ENCODE measurements at places on chromosomes 16 and 17.

DNA sequence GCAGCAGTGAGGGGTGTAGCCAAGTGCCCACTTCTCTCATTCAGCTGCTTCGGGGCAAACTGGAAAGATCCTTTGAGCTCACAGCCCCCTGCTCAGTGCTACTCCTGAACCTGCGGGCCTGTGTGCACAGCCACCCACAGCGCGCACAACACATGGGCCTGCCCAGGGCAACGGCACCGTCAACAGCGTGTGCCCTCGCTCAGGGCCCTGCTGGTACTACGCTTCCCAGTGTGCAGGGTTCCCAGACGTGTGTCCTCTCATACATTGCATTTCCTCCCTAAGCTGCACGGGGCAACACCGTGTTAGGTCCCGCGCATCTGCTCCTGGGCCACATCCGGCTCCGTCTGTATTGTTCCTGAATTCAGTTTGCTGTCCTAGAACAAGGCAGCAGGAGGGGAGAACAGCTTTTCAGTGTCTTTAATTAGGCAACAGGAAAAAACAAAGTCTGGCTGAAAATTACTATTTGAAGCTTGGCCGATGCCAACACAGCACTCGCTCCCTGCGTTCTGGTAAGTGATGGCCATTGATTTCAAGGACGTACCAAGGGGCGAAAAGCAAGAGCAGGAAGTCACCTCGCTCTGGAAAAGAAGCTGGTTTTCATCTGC lies 15.2 kb downstream of the MRM3 start:
- DNase-seq: no peak

- DNase-seq: no peak
These were observed 16.1 kb upstream of the HOXB9 start for GRCh38 chr17:48642059-48642842.

DNA sequence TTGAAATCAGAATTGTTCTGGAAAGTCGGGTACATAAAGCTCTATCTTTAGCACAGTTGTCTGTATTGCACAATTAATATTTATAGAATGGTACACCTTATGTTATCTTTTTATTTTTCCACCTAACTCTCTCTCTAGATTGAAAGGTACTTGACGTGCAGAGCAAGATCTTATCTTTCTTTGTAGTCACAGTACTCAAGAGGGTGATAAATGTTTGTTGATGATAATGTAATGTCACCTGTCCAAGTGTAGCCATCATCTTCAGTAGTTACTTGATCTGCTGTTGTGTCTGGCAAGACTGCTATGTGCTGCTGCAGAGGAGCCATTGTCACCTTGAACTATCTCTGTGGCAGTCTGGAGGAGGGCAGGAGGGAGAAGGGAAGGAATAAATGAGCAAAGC lies 5.3 kb downstream of the HMOX2 start:
- no peak for DNase-seq

- no peak for DNase-seq
These were observed 6.8 kb upstream of the NOTUM start for GRCh38 chr17:81967533-81968395.

DNA sequence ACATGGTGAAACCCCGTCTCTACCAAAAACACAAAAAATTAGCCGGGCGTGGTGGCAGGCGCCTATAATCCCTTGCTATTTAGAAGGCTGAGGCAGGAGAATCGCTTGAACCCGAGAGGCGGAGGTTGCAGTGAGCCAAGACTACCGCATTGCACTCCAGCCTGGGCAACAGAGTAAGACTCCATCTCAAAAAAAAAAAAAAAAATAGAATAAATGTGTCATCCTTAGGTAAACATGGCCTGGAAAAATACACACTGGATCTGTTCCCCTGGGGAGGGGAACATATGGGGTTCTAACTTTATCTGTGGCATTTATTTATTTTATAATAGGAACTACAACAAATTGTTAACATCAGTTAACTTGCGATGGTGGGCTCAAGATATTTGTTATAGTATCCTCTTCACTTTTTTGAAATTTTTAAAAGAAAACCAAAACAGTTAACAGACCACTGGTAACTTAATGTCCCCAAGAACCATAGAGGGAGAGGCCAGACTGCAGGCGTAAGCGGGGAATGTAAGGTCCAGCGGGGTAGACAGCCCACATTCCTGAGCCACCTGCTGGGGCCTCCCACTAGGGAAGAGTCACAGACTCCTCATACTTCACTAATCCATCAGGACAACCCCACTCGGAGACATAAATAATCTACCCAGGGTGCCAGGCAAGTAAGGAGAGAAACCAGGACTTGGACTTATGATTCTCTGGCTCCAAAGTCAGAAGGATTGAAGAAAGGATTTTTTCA lies 12.5 kb upstream of the TXNDC11 start:
- DNase-seq: no peak

DNA sequence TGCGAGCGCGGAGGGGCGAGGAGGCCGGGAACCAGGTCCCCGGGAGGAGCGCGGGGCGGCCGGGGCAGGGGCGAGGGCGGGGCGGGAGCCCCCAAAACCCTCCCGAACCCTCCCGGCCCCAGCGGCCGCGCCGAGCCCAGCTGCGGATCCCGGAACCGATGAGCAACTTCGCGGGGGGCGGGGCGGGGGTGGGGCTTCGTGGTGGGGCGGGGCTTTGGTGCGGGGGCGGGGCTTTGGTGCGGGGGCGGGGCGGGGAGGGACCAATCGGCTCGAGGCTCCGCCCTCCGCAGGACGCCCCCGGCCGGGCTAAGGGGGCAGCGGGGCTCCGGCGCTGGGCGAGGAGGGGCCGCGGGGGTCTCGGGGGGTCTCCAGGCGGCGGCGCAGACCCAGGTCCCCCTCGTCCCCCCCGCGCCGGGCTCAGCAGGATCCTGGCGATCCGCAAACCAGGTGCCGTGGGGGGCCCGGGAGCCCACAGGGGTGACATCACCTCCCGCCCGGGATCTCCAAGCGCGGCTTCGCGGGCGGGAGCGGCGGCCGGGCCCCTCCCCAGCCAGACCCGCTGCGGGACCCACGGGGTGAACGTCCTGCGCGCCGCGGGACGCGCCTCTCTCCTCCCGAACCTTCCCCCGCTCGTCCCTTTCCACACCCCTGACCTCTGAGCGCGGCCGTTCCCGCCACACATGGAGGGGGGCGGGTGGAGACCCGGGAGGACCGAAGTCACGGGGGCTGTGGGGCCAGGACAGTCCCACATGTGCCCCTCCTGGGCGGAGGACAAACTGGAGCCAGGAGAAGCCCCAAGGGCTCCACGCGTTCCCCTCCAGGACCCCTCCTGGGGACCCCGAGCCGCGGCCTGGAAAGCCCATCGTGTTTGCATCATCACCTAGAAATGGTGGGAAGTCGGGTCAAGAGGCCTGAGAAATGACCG lies at the start of gene ABR:
ABR (minus strand) TSS at position 164 of the 925 bp plus-strand sequence. CDS start 254 bp downstream, outside the sequence.
- DNase-seq: no peak

GRCh38 chr16:66454751-66455150 lies 27.7 kb downstream of the BEAN1 start:
- no peak for DNase-seq

DNA sequence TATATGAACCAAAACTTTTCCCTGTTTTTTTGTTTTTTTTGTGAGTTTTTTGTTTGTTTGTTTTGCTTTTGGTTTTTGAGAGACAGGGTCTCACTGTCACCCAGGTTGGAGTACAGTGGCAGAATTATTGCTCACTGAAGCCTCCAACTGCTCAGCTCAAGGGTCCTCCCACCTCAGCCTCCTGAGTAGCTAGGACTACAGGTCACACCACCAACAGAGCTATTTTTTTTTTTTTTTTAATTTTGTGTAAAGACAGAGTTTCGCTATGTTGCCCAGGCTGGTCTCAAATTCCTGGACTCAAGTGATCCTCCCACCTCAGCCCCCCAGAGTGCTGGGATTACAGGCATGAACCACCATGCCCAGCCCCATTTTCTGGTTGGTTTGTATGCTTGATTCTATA lies 28.6 kb downstream of the CMTM4 start:
- DNase-seq: no peak

GRCh38 chr16:11035096-11035495 lies 90.7 kb downstream of the CLEC16A start:
- no peak for DNase-seq

GRCh38 chr17:70099884-70100283 lies 24.9 kb downstream of the KCNJ16 start:
- DNase-seq: no peak

- DNase-seq: no peak
These were observed 9.3 kb downstream of the CTRB2 start for GRCh38 chr16:75197522-75198134.

DNA sequence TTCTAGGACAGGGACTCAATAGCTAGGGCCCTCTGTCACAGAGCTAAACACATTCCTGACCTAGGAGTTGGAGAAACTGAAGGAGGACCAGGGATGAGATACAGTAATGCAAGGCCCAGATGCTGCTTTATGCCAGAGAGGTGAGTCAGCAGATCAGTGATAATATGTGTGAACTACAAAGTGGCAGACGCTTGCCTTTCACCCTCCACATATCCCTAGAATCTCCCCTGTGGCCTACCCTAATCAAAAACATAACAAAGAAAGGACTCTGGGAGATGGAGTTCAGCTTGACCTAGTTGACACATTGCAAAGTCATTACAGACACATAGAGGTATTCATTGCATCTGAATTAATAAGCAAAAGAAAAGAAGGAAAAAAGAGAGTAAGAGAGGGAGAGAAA lies 417.6 kb upstream of the DYNLRB2 start:
- DNase-seq: no peak

DNA sequence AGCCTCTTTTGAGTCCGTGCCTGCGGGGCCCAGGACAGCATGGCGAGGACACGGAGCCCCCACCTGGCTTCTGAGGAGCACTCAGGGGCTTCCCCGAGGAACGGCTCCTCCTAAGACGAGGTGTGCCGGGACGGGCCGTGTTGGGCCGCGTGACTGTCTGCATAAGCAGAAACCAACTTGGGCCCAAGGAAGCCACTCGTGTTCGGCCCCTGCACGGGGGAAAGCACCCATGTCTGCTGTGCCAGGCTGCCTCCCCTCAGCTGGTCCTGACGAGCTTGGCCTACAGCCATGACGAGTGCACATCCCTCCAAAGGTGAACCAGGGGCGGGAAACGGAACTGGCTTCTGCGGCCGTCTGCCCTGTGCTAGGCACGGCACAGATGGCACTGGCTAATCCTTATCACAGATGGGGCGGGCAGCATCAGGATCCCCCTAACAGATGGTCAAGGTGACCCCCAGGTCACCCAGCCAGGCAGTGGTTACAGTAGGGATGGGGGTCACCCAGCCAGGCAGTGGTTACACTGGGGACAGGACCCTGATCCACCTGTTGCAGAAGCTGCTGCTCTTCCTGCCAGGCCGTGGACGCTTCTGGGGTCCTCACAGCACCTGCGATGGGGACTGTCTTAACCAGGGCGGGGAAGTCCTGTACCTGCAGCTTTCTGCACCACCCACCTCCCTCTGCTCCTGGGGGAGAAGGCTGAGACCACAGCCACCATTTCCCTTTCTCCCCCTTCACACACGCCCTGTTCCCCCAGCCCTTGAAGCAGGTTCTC lies 25.6 kb downstream of the MRM3 start:
- no peak for DNase-seq

GRCh38 chr17:2776589-2777241 lies 19.5 kb upstream of the RAP1GAP2 start:
- DNase-seq: no peak

DNA sequence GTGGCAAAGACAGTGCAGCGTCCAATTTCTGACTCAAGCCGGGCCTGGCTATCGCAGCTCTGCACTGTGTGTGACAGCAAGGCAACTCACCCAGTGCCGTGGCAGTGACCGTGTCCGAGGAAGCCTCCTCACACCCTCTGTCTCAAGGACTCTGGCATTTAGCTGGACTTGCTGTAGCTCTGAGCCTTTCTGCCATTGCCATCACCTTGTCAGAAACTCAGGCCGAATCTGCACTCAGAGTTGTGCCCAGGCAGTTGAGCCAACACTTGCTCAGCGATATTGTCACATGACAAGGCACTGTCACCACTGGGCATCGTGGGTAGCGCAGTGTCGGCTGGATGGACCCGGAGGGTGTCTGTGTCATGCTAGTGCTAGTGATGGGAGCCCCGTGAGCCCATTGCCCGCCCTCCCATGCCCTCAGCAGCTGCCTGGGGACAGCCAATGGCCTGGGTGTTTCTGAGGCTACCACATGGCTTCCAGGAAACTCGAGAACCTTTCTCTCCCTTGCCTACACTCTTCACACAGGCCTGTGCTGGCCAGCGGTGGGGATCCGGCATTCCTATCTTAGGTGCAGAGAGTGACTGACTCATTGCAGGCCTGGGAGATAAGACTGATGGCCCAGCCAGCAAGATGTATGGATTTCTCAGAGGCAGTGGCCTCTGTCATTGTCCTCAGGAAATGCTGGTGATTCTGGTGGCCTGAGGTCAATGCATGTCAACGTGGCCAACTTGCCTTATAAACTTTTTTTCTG lies 22.1 kb upstream of the STH start:
- DNase-seq: no peak

GRCh38 chr16:86862595-86863280 lies 284.4 kb downstream of the FOXL1 start:
- DNase-seq: no peak

- no peak for DNase-seq
These were observed 821.1 kb upstream of the EEF2KMT start for GRCh38 chr16:5918567-5919130.

DNA sequence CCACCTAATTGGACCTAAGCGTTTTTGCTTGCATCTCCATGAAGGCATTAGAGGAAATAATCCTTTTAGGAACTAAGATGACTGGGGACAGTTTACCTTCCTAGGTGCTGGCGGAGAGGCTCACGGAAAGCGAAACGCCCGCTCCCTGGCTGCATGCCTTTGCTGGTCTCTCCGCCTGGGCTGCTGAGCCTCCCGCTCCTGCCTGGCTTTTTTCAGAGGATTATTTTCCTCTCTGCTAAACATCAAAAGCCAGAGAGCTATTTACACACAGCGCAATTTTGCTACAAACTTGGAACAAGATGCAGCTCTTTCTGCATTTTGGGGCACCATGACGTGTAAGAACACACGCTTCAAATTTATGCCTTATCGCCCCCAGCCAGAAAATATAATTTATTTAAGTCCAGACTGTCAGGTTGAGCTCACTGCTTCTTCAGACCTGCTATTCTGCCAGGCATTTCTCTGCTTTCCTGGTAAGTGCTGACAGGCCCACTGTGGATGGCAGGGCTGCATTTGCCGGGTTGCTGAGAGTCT lies 124.4 kb downstream of the SPACA3 start:
- no peak for DNase-seq

GRCh38 chr17:51703361-51704341 lies 443.3 kb downstream of the UTP18 start:
- no peak for DNase-seq

DNA sequence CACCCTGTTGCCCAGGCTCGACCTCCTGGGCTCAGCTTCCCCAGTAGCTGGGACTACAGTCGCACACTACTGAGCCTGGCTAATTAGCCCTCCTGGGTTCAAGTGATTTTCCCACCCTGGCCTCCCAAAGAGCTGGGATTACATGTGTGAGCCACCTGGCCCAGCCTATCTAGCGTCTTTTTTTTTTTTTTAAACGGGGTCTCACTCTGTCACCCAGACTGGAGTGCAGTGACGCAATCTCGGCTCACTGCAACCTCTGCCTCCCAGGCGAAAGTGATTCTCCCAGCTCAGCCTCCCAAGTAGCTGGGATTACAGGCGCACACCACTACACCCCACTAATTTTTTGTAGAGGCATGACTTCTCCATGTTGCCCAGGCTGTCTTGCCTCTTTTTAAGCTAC lies 33.3 kb downstream of the GLG1 start:
- no peak for DNase-seq

GRCh38 chr17:75914643-75915267 lies 10.1 kb upstream of the MRPL38 start:
- no peak for DNase-seq

GRCh38 chr16:54954220-54954619 lies 23.6 kb downstream of the IRX5 start:
- DNase-seq: no peak
